ENCODE measurements at places on chromosomes 3 and 15.

GRCh38 chr3:24622138-24622537 lies 127.5 kb upstream of the THRB start:
- DNase-seq, result no peak

DNA sequence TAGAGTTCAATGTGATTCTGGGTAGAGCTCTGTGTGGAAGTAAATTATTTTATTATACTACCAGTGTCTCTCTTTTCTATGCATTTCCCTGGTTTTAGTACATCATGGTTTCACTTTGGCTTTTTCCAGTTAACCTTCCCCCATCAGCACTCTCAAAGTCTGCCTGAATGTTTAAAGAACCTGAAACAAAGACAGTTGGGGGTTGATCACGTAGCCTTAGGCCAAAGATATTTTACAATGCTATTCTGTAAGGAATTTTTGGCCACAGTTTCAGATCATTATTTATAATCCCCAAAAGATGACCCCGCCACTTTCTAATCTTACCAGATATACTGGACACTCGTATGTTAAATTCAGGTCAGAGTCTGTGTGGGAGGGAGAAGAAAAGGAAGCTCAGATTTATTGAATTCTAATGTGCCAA lies 156.3 kb upstream of the TMC3 start:
- DNase-seq, result no peak

DNA sequence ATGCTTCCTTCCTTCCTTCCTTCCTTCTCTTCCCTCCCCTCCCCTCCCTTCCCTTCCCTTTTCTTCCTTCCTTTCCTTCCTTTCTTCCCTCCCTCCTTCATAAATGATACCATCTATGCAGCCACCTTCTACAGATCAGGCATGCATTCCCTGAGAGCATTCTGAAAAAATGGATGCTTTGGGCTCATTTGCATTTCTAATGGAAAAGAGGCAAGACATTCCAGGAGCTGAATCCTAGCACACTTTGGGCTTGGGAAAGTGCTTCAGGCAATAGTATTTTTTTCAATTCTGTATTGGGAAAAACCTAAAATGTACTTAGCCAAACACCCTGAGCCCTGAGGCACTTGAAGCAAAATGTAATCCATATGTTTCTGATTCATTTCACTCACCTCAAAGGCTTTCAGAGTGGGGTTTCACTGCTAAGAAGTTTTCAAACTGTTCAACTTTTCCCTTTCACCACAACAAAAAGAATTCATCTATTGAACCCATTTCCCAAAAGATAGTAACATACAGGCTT lies 220.1 kb upstream of the RORA start:
- no peak for DNase-seq

- DNase-seq, result no peak
Observed at GRCh38 chr3:192170659-192171058, 556.7 kb downstream of the FGF12 start.

DNA sequence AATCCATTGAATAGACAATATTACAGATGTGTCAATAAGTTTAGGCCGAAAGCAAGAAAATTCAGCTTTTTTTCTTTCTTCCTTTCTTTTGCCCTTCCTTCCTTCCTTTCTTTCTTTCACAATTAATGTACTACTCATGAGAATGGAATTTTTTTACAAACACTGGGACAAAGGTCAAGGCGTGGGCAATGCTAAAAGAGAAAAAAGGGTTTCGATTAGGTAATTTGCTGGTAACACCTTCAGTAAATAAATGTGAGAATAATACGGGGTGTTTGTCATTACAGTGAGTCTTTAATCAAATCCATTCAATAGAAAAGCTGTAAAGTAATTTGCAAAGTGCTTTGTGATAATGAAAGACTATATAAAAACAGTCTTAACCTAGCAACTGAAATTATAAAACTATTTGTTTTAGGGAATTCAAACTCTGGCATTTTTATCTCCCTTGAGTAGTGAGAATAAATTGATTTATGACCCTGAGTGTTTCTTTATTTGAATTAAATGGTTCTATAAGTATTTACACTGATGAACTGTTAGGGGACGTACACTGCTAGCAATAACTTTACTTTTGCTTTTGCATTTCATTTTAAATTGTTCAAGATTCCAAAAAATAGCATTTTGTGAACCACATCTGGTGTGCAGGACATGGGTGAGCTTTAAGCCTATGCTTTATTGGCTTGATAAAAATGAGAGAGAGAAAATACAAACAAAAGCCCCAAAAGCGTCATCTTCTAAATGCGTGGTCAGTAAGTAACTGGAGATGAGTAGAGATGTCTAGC lies 104.2 kb upstream of the THRB start:
- no peak for DNase-seq

DNA sequence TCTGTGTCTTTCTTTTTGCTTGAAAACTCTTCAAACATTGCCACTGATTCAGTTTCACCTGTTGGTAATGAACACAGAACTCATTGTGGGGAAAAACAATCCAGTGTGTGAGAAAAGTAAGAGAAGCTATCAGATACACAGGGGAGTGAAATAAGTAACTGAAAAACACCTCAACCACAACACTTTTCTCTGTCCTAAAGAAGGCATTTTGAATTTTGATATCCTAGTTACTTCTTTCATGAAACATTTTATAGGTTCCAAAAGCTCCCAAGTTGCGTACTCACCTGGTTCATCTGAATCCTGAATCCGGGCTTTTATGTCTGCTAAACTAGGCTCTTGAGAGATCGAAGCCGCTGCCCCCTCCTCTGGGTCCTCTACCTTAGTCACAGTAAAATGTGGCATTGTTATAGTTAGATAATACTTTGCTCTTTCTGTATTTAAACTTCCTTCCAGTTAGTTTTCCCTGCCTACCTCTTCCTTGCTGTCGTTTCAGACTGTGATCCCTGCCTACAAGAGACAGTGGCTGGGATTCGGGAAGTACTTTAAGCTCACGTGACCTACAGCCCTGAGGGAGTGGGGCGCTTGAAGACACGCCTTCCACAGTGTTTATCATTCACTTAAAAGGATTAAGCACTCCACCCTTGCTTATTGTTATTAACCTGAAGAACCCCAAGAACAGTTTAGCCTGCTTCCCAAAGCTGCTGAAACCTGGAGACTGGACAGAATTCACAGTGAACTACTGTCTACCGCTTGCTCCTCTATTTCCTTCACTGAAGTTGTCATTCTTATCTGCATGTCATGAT lies 19.1 kb downstream of the SLC12A6 start:
- no peak for DNase-seq

- no peak for DNase-seq
Observed at GRCh38 chr15:53320816-53321215, 438.6 kb downstream of the WDR72 start.

Data from amygdala (tissue), 56 donors.